AG09309 (cell line): ENCODE measurements at places on chromosomes 7 and 10.
A peak's percentile ranks its signal among the peaks of the same experiment; 100 is the strongest.

GRCh38 chr7:76425156-76425555, 406 bp downstream of the ZP3 start:
- no peak for DNase-seq

GRCh38 chr7:123643495-123644441, 11.9 kb upstream of the LMOD2 start:
- DNase-seq: peak; percentile 29

GRCh38 chr10:97408496-97408992, 7.4 kb upstream of the RRP12 start:
- DNase-seq: no peak

DNA sequence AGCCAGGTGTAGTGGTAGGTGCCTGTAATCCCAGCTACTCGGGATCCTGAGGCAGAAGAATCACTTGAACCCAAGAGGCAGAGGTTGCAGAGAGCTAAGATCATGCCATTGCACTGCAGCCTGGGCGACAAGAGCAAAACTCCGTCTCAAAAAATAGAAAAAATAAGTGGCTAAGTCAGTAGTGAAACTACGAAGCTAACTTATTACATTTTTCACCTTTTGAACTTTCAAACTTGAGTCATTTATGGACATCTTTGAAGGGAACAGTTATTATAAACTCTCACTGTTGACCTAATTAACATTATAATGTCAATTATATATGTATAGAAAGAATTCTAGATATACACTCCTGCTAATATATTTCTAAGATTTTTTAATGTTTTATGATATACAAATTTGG, 541.5 kb upstream of the C7orf33 start:
- DNase-seq: no peak

GRCh38 chr10:128843972-128844371, 623.1 kb upstream of the MGMT start:
- no peak for DNase-seq

- DNase-seq: no peak
These were observed 78.8 kb upstream of the GSDME start for GRCh38 chr7:24836084-24836483.

- DNase-seq: no peak
These were observed 41.2 kb downstream of the CHCHD3 start for GRCh38 chr7:133040674-133041073.
